WTC11 (cell line): ENCODE measurements at places on chromosomes 1 and 21. TPM values are rescaled to one million over a fixed set of nuclear protein-coding genes. Genes with fewer than 3 reads are reported as not detected.

- no peak overlapping the region for H3K4me3 ChIP-seq
- peaks cover 13% of the 10 kb centered on the region for H3K4me1 ChIP-seq
- no peak overlapping the region for H3K27ac ChIP-seq
- H3K27me3 ChIP-seq: no peaks in the 10 kb centered on the region
Observed at GRCh38 chr1:158285756-158286241, 3.9 kb upstream of the CD1C start.

DNA sequence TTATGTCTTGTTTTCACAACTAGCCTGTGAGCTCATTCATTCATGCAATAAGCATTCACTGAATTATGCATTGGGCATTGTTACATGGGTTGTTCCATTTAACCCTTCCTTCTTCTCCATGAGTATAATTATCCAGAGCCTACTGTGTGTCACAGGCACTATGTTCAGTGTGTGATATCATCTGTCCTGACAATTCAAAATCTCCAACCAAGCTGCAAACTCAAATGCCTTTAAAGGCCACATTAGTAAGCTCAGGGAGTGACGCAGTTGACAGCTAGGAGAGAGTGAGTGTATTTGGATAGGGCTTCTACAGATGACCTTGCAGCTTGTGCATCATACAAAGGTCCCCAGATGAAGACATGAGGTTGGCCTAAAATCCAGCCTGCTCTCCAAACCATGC lies 289.5 kb downstream of the OMA1 start:
- H3K4me3 ChIP-seq: no peak overlapping the region
- H3K36me3 ChIP-seq: no peaks in the 10 kb centered on the region

- H3K36me3 ChIP-seq: peaks cover 24% of the 10 kb centered on the region
- no peak overlapping the region for H3K4me3 ChIP-seq
- no peaks in the 10 kb centered on the region; the same call in 1 of the 2 replicates for H3K27me3 ChIP-seq
- no peak overlapping the region for H3K27ac ChIP-seq
Observed at GRCh38 chr1:98783821-98784220, 122.3 kb downstream of the SNX7 start.

DNA sequence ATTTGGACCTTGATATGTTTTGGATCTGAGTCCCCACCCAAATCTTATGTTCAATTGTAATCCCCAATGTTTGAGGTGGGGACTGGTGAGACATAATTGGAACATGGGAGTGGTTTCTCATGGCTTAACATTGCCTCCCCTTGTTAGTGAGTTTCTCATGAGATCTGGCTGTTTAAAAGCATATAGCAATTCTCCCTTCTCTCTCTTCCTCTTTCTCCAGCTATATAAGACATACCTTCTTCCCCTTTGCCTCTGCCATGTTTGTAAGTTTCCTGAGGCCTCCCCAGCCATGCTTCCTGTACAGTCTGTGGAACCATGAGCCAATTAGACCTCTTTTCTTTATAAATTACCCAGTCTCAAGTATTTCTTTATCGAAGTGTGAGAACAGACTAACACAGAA lies 692.4 kb downstream of the KCNT2 start:
- H3K4me1 ChIP-seq: no peaks in the 10 kb centered on the region
- no peak overlapping the region for H3K4me3 ChIP-seq
- no peak overlapping the region for H3K27ac ChIP-seq
- peaks cover 10% of the 10 kb centered on the region for H3K36me3 ChIP-seq
- no peaks in the 10 kb centered on the region for H3K27me3 ChIP-seq

GRCh38 chr21:16419188-16419921 lies 689.6 kb downstream of the USP25 start:
- no peak overlapping the region for H3K4me3 ChIP-seq
- H3K4me1 ChIP-seq: peaks cover 26% of the 10 kb centered on the region
- no peak for DNase-seq
- no peaks in the 10 kb centered on the region for H3K36me3 ChIP-seq
- no peaks in the 10 kb centered on the region for H3K27me3 ChIP-seq

DNA sequence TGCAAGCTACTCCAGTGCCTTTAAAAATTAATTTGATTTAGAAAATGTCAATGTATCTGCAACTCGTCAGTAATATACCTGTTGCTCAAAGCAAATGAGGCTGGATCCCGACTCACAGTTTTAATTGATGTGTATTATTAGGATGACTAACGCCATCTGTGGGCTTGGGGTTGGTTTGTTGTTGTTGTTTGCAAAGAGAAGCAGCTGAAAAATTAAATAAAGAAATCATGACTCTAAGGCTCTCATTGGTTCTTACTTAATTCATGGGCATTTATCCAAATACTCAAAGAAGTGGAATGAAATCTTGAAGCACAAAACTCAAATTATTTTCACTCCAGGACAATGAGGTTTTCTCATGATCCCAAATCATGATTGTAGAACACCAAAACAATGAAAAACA lies 46.4 kb downstream of the SEC16B start:
- DNase-seq: no peak
- H3K4me3 ChIP-seq: no peak overlapping the region
- H3K27me3 ChIP-seq: no peaks in the 10 kb centered on the region

- H3K36me3 ChIP-seq: no peaks in the 10 kb centered on the region
- H3K4me1 ChIP-seq: peaks cover 8% of the 10 kb centered on the region
- peaks cover 65% of the 10 kb centered on the region for H3K27me3 ChIP-seq
- DNase-seq: peak; percentile 73
- no peak overlapping the region for H3K27ac ChIP-seq
Observed at GRCh38 chr1:110554871-110555801, 36.2 kb upstream of the KCNA10 start.

DNA sequence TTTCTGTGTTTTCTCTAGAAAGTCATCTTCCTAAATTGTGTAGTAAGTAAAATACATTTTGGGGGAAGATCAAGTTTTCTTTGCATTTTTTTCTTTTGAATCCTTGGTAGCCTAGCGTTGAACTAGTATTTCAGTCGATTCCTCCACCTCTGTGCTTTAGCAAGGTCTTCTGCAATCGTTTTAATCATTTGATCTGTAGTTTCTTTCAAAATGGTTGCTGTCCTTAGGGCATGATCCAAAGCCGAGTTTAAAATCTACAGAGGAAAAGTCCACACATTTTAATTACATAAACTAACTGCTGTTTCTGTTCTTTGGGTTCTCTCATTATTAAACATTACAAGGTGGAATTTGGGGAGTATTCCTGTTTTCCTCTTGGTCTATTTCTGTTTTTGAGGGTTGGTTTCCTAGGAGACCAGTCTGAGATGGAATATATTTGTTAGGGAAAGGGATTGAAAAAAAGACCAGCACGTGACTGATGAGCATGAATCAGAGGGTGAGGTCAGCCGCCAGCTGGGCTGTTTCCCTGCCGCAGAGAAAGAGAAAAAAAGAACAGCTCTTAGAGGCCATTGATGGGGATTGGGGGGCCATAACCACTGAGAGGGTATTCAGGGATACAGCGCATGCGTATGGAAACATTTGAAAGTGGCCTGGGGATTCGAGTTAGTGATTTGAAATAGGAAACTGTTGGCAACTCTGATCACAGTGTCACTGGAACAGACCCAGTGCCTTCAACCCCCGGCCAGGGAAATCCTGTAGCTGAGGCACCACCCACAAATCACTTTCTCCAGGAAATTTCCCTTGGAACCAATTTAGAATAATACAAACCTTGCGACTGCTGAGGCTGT lies 40.6 kb downstream of the AKNAD1 start:
- DNase-seq: peak; percentile 32
- peaks cover 35% of the 10 kb centered on the region for H3K4me1 ChIP-seq
- H3K27me3 ChIP-seq: no peaks in the 10 kb centered on the region
- H3K27ac ChIP-seq: peak overlapping the region; percentile 52
- H3K36me3 ChIP-seq: peaks cover 2% of the 10 kb centered on the region; the same call in 1 of the 2 replicates

GRCh38 chr1:206693592-206693991 lies 8.9 kb downstream of the MAPKAPK2 start:
- H3K4me1 ChIP-seq: peaks cover 70% of the 10 kb centered on the region
- H3K27me3 ChIP-seq: no peaks in the 10 kb centered on the region; the same call in 1 of the 2 replicates
- H3K4me3 ChIP-seq: no peak overlapping the region
- H3K36me3 ChIP-seq: no peaks in the 10 kb centered on the region
- no peak for DNase-seq

Gene A3GALT2
- not detected in 3 replicates for total RNA-seq

Gene RUNX1
- total RNA-seq: 1.0 to 2.2 TPM (median 1.3 TPM) in 3 replicates
